ENCODE measurements at places on chromosomes 1 and 21. TPM values are rescaled to one million over a fixed set of nuclear protein-coding genes. Genes with fewer than 3 reads are reported as not detected.

Gene ACTN2
- 0.99 TPM for total RNA-seq

Gene SERPINC1
- not detected for total RNA-seq

Gene SMIM1
- 6.6 TPM for total RNA-seq

Gene UBASH3A
- not detected for total RNA-seq

Gene ESRRG
- total RNA-seq = 0.79 TPM

Gene LRRC53
- total RNA-seq = not detected

Gene PLXNA2
- 17.7 TPM for total RNA-seq

Gene CYP4B1
- not detected for total RNA-seq

Gene THBS3
- total RNA-seq = 162 TPM

Gene MLLT11
- total RNA-seq = 77.4 TPM

DNA sequence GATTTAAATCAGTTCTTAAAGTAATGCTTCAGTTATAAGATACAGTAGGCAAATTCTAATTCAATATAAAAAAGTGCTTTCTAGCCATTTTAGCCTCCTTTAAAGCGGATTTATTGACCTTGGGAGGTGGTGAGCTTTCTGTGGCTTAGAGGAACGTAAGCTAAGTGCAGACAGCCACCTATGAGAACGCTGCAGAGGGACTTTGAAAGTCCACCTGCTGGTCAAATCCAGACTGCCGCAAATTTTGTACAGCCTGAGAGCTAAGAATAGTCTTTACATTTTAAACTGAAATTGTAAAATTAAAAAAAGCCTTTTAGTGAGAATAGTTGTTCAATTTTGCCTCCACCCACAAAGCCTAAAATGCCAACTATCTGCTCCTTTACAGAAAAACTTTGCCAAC, 67.0 kb upstream of the SSX2IP start:
- no peak for DNase-seq

- no peak for DNase-seq
Measured at GRCh38 chr1:227736814-227737432, 1.7 kb downstream of the SNAP47 start.

GRCh38 chr1:201169203-201169602, 14.9 kb upstream of the TMEM9 start:
- no peak for DNase-seq

DNA sequence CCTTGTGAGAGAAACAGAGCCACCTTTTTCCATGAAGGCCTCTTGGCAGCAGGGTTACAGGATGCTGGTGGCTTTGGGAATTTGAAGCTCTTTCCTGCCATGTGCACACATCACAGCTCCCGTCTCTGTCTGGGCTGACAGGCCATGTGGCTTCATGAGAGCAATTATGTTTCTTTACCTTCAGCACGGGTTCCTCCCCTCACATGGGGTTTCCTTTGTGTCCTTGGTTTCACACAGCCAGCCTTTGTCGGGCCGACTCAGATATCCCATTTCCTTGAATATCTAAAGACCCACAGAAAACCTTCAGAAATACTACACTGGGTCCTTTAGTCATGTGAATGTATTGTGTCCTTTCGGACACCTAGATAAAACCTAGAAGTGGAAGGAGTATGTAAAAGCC, 7.1 kb downstream of the CLIC6 start:
- DNase-seq = no peak

DNA sequence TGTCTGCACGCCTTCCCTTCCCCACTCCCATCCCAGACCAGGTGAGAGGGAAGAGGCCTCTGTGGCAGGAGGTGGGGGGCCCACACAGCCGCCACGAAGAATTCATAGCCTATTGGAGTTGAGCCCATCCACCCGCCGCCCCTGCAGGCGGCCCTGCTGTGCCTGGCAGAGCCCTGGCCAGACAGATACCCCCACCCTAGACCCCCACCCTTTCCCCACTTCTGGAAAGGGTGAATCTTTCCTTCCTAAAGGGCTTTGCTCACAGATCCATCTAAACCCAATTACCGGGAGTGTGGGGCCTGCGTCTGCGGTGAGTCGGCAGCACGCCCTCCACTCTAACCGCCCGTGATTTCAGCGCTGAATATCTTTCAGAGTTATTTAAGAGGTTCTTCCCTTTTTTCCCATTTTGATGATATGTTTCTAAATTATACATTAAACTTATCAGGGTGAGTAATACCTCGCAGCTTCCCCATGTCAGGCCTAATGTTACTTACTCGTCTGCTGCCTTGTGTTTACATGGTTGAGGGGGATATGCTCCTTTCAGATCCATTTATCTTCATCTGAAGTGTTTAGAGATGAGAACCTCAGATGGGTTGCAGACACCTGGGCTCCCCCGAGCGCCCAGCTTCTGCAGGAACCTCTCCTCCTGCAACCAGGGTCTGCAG, 183.9 kb upstream of the VAMP3 start:
- DNase-seq = no peak

GRCh38 chr1:95061445-95062006, 11.2 kb downstream of the ALG14 start:
- DNase-seq = no peak

- DNase-seq = no peak
Measured at GRCh38 chr1:112923234-112923958, 32.6 kb downstream of the SLC16A1 start.

DNA sequence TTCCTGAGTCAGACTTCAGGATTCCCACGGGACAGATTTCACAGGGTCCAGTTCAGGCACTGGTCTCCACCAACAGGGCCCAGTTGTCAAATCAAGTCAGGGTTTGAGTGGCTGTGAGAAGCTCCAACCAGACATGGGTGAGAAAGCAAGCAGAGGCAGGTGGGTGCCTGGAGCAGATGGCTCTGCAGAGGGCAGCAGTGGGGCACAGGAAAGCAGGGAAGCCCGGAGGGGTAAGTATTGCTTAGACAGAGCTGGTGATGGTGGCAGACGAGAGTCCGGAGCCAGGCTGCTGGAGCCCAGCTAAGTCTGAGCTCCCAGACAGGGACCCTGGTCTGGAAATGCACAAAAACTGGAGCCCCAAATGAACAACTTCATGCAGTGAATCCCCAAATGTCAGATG, 40.4 kb downstream of the RIMS3 start:
- DNase-seq = no peak

DNA sequence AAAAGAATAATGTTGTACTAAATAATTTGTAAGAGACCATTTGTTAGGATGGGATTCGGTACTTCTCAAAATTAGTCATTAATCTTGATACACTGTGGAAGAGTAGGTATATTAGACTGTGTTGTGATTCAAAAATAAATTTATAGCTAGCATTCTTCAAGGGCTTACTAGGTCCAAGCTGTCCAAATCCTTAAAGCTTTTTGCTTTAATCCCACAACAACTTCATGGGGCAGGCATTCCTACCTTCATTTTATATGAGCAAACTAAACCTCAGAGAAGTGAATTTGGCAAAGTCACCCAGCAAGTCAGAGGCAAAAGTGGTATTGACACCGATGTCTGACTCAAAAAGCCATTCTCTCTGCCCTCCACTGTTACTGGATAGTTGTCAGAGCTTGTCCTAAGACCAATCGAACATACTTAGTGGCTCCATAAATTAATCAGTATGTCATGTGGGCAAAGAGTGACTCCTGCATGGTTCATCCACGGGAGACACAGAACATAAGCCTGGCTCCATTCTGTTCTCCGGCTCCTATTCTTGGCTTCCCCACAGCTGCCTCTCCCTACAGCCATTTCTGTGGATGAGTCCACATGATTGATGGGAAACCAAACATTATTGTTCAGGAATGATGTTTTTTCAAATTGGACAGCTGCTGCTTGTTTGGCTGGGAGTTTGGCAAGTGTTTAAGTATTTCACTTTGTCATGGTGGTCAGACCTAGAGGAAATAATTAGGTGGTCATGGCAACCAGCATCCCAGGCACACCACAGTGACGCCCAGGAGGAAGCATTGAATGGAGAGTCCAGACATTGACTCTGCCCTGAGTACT, 133.4 kb upstream of the FGGY start:
- DNase-seq = peak; percentile 95

GRCh38 chr1:72177711-72178110, 104.6 kb downstream of the NEGR1 start:
- DNase-seq = peak; percentile 15

GRCh38 chr1:77678660-77679610, 3.5 kb downstream of the ZZZ3 start:
- no peak for DNase-seq

DNA sequence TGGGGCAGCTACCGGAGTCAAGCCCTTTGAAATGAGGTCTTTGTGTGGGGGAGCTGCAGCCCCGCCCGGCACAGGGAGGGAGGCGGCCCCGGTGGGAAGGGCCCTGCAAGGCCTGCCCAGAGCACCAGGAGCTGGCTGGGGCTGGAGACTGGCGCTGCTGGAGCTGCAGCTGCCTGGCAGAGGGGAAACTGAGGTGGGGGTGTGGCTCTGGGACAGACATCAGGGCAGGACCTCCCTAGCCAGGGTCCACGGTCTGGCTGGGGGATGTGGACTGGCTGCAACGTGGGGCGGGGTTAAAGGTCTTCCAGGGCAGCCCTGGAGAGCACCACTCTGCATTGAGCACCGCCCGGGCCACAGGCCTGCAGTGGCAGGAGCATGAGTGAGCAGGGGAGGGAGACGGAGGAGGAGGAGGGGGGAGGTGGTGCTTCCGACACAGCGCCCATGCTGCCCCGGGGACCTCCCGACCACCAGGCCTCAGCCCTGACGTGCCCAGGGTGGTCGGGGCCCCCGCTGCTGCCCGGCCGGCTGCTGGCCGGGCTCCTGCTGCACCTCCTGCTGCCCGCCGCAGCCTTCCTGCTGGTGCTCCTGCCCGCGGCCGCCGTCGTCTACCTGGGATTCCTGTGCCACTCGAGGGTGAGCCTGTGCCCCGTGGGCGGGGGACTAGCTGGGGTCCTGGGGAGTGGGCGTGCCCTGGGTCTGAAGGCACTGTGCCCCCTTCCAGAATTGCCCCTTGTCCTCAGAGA, 4.8 kb upstream of the ANKRD65 start:
- DNase-seq = no peak

DNA sequence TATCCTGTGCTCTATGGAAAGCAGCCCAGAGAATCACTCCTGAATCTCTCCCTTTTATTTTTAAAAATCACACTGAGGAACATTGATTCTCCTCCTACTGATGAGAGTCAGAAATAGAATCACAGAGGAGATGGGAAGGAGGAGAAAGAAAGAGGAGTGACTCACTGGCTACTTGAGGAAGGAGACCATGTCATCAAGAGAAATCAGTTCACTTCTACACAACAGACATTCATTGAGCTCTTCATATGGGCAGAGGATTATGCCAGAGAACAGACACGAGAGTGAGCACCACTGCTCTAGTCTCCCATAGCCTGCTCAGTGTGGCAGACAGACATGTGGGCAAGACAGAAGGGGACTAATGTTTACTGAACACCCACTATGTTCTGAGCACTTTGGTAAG, 44.2 kb downstream of the RAB3B start:
- peak; percentile 53 for DNase-seq

DNA sequence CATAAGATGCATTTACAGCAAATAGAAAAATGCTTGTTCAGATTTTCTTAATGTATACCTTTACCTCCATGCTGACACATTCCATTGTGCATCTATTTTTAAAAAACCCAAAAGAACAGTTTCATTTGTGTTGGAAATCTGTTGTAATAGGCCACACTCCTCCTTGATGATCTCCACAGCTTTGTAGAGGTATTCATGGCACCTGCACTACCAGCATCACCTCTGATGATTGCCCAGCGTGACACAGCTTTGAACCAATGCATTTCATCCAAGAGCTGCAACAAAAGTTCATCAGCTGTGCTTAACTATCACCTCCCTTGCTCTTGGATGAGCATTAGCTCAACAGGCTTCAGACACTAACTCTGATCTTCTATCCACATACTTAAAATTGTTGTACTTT, 8.2 kb downstream of the DYNLT5 start:
- no peak for DNase-seq

DNA sequence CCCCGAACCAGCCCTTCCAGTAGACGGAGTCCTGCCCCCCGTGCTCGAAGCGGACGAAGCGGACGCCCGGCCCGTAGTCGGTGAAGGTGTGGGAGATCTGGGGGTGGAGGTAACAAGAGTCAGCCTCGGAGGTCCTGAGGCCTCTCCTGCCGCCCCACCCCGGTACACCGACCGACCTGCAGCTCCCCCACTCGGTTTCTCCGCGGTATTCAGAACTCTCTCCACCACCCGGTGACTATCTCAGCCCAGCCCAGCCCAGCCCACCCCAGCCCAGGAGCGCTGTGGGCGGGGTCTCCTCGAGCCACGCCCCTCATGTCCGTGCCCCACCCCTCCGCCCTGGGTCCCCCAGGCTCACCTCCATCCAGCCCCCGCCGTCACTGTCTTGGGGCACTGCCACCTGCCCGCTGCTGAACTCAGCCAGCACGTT, 5.5 kb downstream of the FBXO2 start:
- no peak for DNase-seq

GRCh38 chr21:39911286-39912199, 44.3 kb downstream of the PCP4 start:
- no peak for DNase-seq

- DNase-seq = peak; percentile 69
Measured at GRCh38 chr1:233843525-233844204, 60.8 kb upstream of the SLC35F3 start.

GRCh38 chr21:26684889-26685288, 111.8 kb upstream of the CYYR1 start:
- DNase-seq = no peak

GRCh38 chr1:212315907-212316306, 30.7 kb downstream of the PPP2R5A start:
- DNase-seq = no peak

- DNase-seq = no peak
Measured at GRCh38 chr1:2152954-2153353, 41.6 kb downstream of the FAAP20 start.

DNA sequence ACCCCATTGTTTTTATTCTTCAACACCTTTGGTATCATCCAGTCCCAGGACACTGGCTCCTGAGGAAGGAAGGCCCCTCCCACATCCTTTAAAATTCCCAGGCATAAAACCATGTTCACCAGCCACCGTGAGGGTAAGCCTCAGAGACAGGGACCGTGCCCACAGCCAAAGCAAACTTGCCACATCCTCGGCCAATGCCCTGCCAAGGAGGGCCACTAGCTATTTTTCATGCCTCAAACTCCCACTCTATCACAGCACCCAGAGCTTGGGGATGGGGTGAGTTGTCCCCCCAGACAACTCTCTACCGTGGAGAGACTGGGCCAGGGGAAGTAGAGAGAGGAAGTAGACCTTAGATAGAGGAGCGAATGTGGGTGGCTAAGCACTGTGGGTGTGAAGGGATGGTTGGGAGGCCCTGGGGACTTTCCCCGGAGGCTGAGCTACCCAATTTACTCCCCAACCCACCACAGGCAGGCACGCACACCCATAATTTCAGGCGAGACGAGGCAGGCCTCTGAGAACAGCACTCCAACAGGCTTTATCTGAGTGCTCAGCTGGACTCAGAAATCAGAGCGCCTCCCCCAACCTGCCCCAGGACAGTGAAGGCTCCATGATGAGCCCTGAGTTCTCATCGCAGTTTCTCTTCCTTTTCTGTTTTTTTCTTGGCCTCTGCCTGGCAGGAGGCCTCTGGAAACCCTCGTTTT, 15.9 kb upstream of the BTG2 start:
- no peak for DNase-seq

Data from astrocyte (in vitro differentiated cells and primary cell).